ENCODE measurements at places on chromosomes 12 and 14.

DNA sequence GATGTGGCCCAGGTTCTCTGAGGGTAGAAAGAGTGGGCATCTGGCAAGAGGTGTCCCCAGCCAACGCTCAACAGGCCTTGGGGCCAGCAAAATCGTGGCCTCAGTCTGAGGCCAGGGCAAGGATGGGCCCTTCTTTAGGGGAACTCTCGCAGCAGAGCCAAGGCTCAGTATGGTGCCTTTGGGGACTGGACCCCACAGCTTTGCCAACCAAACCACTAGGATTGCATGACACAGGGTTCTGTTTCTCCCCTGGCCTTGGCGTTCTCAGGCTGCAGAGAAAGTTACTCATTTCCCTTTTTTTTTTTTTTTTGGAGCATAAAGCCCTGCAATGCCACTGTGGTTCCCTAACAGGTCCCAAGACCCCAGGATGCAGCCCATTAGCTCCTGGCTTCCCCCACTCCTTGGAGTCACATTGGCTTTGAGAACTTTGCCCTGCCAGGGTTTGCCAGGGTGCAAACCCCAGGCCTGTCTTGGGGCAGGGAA, 100.6 kb downstream of the LGMN start:
- DNase-seq = no peak

DNA sequence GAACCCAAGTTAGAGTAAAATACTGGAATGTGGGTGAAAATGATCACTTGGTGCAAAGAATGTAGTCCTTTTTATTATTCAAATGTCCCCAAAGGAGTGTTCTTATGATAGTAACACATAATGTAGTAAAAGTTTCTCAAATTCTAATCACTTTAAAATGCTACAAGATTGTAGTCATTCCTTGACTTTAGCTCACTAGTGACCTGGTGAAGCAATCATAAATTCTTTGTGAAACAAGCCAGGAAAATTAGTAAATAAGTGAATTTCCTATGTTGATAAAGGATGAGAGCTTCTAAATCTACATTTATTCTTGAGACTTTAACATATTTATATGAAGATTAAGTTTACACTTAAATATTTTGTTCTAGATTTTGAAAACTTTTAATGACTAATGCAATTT, 30.7 kb upstream of the SLC17A8 start:
- no peak for DNase-seq

- DNase-seq = no peak
These were observed 9.5 kb downstream of the CNTN1 start for GRCh38 chr12:40701756-40702155.

GRCh38 chr12:122411537-122411936, 10.9 kb downstream of the CLIP1 start:
- DNase-seq = no peak

GRCh38 chr14:26216786-26217185, 381.0 kb downstream of the NOVA1 start:
- no peak for DNase-seq

DNA sequence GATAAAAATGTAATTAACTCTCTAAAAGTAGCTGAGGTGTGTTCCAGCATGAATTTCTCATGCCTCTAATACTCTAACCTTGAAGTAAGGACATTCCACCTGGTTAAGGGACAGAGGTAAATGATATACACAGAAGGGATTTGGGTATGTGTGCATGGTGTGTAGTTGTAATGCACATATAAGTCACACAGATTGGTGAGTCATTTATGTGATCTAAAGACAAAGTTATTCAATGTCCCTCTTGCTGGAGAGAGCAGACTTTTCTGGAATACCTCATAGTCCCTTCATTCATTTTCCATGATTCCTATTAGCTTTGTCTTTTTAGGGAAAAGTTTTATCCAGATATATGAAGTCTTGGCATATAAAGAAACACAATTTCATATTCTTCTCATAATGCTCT, 234.9 kb downstream of the SNAPC1 start:
- no peak for DNase-seq

DNA sequence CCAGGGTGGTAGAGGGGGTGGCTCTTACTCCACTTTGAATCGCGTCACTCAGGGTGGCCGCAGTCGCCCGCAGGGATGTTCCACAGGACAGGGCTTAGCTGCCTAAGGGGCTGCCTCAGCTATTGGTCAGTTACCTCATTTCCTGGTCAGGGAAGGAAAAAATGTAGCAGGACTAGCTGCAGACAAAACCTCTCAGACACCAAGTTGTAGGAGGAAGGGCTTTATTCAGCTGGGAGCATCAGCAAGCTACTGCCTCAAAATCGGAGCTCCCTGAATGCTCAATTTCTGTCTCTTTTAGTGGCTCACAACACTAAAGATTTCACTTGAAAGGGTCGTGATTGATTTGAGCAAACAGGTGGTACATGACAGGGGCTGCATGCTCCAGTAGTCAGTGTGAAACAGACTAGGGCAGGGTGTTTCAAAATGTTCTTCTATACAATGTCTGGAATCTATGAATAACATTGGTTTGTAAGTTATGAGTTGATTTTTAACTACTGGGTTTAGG, 6.4 kb upstream of the CLEC6A start:
- DNase-seq = no peak

DNA sequence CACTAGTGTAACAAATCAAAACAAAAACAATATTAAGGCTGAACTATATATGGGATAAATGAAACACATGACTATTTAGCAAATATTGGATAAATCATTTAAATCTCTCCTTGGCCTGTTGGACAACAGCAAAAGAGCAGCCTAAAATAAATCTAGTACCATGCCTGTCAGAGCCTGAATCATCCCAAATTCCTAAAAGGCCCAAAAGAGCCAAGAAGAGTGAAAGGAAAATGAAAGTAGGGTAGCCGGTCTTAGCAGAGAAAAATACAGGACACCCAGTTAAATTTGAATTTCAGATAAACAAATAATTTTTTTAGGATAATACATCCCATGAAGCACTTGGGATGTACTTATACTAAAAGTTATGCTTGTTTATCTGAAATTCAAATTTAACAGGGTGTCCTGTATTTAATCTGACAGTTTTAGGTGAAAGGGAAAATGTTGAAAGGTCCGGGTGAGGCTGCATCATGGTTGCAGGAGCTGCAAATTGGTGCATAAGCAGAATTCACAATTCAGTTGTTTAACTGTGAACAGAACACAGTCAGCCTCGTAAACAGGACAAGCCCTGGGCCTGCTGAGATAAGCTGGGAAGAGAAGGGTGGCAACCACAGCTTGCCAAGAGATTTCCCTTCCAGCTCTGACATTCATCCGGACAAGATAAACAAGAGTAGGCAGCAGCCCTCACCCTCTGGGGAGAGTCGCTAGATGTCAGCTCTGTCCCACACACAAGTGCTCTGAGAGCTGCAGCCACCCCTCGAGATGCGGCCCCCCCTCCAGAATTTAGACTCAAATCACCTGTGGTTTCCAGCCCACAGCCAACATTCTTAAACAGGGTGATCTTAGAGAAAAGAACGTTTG, 30.3 kb downstream of the DMAC2L start:
- peak; percentile 25 for DNase-seq

DNA sequence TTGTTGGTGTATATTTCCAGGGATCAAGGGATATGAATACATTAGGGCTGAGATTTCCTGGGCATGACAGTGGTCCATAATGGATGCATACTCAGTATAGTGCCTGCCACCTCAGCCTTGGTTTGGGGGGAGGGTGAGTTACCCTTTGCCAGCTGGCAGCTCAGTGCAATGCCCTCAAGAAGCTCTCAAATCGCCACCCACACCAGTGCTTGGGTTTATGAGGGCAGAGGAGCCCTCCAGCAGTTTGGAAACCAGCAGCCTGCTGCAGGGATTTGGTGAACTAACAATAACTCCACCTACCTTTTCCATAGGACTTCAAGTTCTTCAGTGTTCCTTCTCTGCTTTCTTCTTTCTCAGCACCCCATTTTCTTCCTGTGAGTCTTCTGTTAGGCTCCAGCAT, 218.9 kb downstream of the LRFN5 start:
- no peak for DNase-seq

DNA sequence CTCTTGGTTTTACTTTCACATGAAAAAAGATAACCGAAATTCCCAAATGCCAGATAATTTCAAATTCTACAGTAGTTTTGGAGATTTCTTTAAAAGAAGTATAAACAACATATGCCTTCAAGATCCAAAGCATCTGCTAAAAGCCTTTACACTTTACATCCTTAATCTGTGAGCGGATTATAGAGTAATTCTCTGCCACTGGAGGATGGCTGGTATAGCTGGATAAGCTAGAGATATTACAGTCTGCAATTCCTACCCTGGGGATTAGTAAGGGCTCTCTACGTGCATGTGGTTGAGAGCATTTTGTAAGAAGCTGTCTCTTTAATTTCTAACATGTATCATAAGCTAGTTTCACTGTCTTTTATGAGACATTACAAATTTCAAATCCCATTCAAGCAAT, 240.3 kb upstream of the HMGA2 start:
- no peak for DNase-seq

GRCh38 chr12:46798056-46798455, 27.7 kb downstream of the SLC38A4 start:
- DNase-seq = no peak

- DNase-seq = no peak
These were observed 1.5 kb upstream of the PLEKHG3 start for GRCh38 chr14:64702493-64703394.

GRCh38 chr12:27309995-27310315, 22.7 kb upstream of the BMAL2 start:
- no peak for DNase-seq

DNA sequence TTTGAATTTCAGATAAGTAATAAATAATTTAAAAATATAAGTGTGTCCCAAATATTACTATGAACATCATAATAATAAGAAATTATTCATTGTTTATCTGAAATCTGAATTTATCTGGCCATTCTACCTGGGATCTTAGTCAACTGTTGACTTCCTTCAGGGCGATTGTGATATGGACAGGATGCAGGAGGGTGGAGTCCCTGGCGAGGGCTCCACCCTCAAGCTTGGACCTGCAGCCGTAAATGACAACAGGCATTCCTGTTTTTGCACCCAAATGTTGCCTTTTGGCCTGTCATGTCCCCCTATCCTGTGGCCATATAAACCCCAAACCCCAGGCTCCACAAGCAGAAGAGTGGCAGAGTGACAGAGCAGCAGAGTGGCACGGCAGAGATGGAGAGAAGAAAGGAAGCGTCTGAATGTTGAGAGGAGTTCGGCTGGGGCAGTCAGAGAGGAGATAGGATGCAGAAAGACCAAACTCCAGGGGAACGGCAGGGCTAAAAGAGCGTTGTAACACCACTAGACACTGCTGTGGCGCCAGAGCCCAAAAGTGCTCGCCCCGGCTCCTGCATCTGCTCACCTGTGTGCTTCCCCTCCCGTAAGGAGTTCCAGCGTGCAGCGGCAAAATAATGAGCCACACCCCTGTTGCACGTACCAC, 39.4 kb upstream of the FUT8 start:
- no peak for DNase-seq

DNA sequence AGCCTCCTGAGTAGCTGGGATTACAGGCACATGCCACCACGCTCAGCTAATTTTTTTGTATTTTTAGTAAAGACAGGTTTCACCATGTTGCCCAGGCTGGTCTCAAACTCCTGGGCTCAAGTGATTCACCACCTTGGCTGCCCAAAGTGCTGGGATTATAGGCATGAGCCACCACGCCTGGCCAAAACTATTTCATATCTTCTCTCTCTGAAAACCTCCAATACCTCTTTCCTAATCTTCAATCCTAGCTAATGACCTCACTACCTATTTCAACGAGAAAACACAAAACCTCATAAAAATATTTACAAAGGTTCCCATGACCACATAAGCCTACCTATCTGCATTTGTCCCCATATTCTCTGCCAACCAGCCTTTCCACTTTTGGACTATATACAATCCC, 32.3 kb upstream of the ANKS1B start:
- DNase-seq = no peak

- DNase-seq = no peak
These were observed 41.4 kb downstream of the FUT8 start for GRCh38 chr14:65453807-65454480.

GRCh38 chr14:89256283-89256682, 160.8 kb downstream of the FOXN3 start:
- DNase-seq = no peak

- DNase-seq = peak; percentile 8
These were observed at the start of gene TSHR for GRCh38 chr14:80955416-80955941. Gene TSHR (plus strand): TSS chr14:80955621. CDS start chr14:80955681, 60 bp downstream.

DNA sequence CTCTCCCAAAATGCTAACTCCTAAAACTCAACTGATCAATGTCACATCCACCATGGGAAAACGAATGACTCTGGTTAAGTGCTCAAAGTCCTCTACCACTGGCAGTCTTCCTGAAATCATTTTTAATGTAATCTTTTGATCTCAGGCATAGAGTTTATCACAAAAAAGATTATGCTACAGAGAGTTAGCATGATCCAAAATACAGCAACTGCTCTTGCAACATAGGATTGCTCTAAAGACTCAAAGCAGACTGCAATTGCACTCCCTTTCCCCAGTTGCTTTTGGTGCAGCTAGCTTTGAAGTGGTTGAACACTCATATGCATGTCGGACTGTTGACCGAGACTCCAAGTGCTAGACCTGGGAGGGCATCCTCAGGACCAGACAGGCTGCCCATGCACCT, 109.3 kb downstream of the C12orf42 start:
- no peak for DNase-seq

- DNase-seq = peak; percentile 3
These were observed 54.9 kb downstream of the SLC16A7 start for GRCh38 chr12:59650588-59651228.

- DNase-seq = no peak
These were observed 551.0 kb downstream of the DIO2 start for GRCh38 chr14:79660053-79660939.

GRCh38 chr12:48040354-48040753, 36.1 kb upstream of the COL2A1 start:
- no peak for DNase-seq

- no peak for DNase-seq
These were observed 50.9 kb upstream of the DIP2B start for GRCh38 chr12:50453872-50454271.

GRCh38 chr14:23358042-23358441, 5.4 kb upstream of the SLC22A17 start:
- no peak for DNase-seq

GRCh38 chr12:61891632-61892031, 368.6 kb upstream of the USP15 start:
- DNase-seq = no peak

GRCh38 chr12:132622437-132623071, 4.0 kb downstream of the P2RX2 start:
- no peak for DNase-seq

DNA sequence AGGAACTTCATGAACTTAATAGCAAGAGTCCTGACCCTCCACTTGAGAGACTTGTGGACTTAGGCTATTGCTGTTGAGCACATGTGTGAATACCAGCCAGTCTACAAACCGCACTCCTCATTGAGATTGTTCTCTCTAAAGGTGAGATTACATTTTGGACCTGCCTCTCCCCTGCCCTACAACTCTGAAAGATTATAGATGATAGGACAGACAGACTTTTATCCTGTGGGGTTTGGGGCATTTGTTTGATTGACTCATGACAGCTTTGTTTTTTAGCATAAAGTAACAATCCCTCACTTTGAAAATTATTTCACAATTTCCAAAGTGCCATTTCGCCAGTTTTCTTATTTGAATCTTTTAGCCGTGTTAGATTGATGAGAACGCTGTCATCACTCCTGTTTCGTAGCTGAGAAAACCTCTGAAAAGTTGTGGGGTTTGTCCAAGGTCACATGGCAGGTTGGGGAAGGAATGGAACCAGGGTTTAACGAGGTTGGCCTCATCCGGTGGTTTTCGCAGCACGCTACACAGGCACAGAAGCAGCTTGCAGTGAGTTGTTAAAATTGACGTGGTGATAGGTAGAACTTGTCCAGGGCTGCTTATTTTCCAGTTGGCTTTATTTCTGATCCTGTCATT, 836 bp downstream of the EVL start:
- DNase-seq = no peak

All from HEK293T (cell line).